Nephron progenitor cell (in vitro differentiated cells): ENCODE measurements at places on chromosomes 4 and X.

DNA sequence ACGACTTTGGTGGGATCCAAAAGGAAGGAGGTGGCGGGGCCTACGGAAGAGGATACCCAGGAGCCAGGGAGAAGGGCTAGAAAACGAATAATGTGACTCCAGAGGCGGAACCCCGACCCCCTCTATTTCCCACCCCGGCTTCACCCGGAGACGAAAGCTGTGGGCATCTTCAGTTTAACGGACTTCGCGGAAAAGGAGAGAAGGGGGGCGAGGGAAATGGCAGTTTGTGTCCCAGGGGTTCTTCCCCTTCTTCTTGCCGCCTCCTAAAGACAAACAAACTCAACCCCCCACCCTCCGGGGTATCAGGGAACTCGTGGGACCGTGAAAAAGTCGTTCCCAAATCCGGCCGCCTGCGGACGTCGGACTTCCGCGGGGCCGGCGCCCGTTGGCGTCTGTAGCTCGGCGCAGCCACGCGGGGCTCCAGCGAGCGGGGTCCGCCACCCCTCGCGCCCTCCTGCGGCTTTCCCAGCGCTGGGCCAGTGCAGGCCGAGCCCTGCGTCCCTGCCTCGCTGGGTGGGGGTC lies 3.6 kb upstream of the LEF1 start:
- H3K4me1 ChIP-seq = peaks cover 63% of the 10 kb centered on the region
- H3K27me3 ChIP-seq = no peaks in the 10 kb centered on the region
- peak overlapping the region; percentile 99 for H3K4me3 ChIP-seq
- DNase-seq = peak; percentile 72
- peaks cover 3% of the 10 kb centered on the region for H3K36me3 ChIP-seq
- peak overlapping the region; percentile 98 for H3K27ac ChIP-seq

DNA sequence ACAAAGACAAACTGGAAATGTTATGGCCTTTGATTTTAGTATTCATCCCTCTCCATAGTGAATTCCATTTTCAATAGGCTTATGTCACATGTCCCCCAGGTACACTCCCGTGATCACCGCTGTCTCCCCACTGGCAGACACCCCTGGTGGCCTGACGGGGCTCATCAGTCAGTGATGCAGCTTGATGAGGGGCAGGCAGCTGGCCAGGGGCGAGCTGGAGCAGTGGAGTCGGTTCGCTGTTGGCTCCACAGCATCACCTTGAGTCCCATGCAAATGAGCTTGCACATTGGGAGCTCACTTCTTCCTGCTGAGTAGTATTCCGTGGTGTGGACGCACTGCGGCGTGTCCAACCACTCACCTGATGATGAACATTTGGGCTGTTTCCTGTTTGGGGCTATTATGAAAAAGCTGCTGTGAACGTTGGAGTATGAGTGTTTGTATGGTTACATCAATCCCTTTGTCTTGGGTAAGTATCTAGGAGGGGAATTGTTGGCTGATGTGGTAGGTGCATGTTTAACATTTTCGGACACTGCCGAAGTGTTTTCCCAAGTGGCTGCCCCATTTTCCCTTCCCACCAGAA lies 5.2 kb downstream of the TREX2 start:
- DNase-seq = no peak
- H3K4me1 ChIP-seq = no peaks in the 10 kb centered on the region
- H3K36me3 ChIP-seq = no peaks in the 10 kb centered on the region
- H3K4me3 ChIP-seq = no peak overlapping the region
- peaks cover 27% of the 10 kb centered on the region for H3K27me3 ChIP-seq

- H3K27me3 ChIP-seq = peaks cover 6% of the 10 kb centered on the region
- H3K27ac ChIP-seq = no peak overlapping the region
- H3K4me3 ChIP-seq = no peak overlapping the region
- no peak for DNase-seq
Observed at GRCh38 chr4:48792348-48793006, 12.4 kb upstream of the FRYL start.

DNA sequence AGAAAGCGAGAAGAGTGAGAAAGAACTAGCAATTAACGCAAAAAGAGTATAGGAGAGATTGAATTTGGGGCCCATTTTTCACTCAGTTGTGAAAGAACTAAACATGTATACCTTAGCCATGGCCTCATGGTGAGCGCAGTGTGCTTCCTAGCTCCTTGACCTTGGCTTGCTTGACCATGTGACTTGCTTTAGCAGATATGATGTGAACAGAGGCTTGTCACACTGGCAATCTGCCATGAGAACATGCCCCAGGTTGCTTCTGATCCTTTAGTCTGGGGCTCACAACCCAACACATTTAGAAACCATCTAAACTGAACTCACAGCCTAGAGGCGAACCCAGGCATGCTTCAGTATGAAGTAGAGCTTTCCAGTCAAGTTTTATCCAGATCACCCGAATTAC lies 260.1 kb upstream of the FTHL17 start:
- no peak overlapping the region for H3K27ac ChIP-seq
- no peaks in the 10 kb centered on the region for H3K36me3 ChIP-seq
- peaks cover 9% of the 10 kb centered on the region for H3K4me1 ChIP-seq
- no peak for DNase-seq

DNA sequence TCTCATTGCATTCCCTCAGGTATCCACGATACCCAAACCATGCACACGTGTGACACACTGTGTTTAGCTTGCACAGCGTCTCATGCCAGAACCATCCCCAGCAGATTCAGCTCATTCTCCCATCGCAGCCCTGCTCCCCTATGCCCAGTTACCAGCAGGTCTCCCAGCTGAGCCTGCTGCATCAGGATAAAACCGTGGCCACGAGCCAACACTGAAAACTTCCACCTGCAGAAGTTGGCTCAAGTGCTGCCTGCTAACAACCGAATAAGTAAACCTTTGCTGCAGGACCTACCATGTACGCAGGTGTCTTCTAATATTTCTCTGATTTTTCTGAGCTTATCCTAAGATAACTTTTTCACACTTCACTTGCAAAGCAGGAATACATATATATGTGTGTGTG lies 120.4 kb upstream of the STS start:
- H3K4me3 ChIP-seq = no peak overlapping the region
- H3K4me1 ChIP-seq = no peaks in the 10 kb centered on the region
- peaks cover 6% of the 10 kb centered on the region for H3K27me3 ChIP-seq
- H3K36me3 ChIP-seq = no peaks in the 10 kb centered on the region
- DNase-seq = no peak

DNA sequence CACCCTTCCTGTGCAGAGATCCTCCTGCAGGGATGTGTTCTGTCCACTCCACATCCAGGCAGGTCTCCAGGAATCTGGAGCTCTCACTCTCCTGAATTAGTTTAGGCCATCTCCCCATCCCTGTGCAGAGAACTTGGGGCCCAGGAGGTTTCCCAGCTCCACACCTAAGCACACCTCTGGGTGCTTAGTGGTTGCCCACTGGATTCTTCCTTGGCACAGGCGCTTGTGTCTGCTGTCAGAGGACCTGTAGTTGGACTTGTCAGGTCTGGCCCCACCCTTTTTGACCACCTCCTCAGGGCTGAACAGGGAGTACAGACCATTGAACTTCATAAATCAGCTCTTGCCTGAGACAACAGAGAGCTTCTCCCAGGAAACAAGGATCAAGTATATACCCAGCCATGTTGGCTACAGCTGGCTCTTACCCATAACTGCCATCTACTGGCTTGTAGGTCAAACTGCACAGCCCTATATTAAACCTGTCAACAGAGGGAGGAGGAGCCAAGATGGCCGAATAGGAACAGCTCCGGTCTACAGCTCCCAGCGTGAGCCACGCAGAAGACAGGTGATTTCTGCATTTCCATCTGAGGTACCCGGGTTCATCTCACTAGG lies 275.5 kb downstream of the PPARGC1A start:
- no peak overlapping the region for H3K27ac ChIP-seq
- no peaks in the 10 kb centered on the region for H3K36me3 ChIP-seq
- no peak for DNase-seq
- H3K27me3 ChIP-seq = no peaks in the 10 kb centered on the region

DNA sequence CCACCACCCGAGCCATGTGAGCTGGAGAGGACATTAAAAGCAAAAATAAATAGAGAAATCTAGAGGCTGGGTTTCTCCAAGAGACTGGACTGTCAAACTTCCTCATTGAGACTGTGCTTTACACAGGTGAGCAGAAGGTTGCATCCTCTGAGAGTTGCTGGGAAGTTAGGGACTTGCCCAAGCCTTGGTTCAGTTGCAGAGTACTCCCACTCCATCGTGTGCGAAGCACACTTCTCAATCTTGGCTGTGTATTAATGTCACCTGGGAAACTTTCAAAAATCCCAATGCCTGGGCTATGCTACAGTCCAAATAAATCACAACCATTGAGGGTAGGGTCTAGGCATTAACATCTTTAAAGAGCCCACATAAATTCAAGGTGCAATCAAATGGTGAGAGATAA lies 89.2 kb downstream of the ZNF330 start:
- peaks cover 13% of the 10 kb centered on the region for H3K4me1 ChIP-seq
- no peaks in the 10 kb centered on the region for H3K36me3 ChIP-seq
- no peak overlapping the region for H3K27ac ChIP-seq
- no peak for DNase-seq
- peaks cover 9% of the 10 kb centered on the region for H3K27me3 ChIP-seq
- H3K4me3 ChIP-seq = no peak overlapping the region

GRCh38 chr4:10097906-10098779 lies 18.5 kb downstream of the WDR1 start:
- no peak overlapping the region for H3K27ac ChIP-seq
- H3K36me3 ChIP-seq = peaks cover 52% of the 10 kb centered on the region
- peaks cover 43% of the 10 kb centered on the region for H3K4me1 ChIP-seq
- no peak overlapping the region for H3K4me3 ChIP-seq
- no peak for DNase-seq

DNA sequence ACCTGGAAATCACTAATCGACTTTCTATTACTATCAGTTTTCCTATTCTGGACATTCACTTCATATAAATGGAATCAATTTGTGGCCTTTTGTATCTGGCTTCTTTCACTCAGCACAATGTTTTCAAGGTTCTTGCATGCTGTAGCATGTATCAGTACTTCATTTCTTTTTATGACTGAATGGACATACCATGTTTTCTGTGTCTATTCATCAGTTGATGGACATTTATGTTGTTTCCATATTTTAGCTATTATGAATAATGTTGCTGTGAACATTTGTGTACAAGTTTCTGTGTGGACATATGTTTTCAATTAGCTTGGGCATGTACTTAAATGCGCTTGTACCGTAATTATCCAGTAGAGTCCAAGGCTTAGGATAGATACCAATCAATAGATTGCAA lies 19.9 kb upstream of the RELL1 start:
- H3K27ac ChIP-seq = no peak overlapping the region
- H3K4me3 ChIP-seq = no peak overlapping the region
- H3K36me3 ChIP-seq = no peaks in the 10 kb centered on the region
- H3K4me1 ChIP-seq = no peaks in the 10 kb centered on the region
- no peak for DNase-seq
- H3K27me3 ChIP-seq = no peaks in the 10 kb centered on the region

DNA sequence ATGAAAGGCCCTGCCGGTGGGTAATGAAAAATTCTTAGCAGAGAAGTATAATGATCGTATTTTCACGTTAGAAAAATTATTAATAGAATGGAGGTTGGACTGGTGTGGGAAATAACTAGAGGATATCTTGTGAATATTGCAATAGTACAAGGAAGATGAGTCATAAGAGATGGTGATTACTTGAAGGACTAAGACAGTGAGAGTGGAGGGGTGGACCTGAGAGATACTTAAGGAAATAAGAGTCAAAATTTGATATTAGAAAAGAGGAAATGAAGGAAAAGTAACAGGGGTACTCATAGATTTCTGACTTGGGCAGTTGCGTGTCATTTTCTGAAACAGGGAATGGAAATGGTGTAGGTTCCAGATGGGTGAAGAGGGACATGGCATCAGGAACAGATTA lies 1.7 kb upstream of the USP53 start:
- H3K4me1 ChIP-seq = peaks cover 30% of the 10 kb centered on the region
- H3K27me3 ChIP-seq = peaks cover 9% of the 10 kb centered on the region
- no peak overlapping the region for H3K27ac ChIP-seq
- no peaks in the 10 kb centered on the region for H3K36me3 ChIP-seq
- no peak for DNase-seq

DNA sequence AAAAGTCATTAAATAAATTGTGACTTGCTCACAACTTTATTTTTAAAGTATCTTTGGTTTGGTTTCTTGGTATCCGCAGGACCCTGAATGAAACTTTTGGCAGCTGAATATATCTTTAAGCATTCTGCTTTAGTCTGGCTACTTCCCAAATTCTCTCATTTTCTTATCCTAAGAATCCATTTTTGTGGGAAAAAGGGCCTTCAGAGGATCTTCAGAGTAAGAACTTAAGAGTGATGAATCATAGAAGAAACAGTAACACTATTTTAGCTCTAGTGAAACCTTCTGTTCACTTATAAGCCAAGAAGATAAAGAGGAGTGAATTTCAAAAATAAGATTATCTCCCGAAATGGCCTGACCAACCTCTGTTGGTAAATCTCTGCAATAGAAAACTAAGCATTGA lies 540.6 kb upstream of the MAGEB18 start:
- no peaks in the 10 kb centered on the region for H3K4me1 ChIP-seq
- H3K27ac ChIP-seq = no peak overlapping the region
- DNase-seq = no peak
- no peaks in the 10 kb centered on the region for H3K36me3 ChIP-seq

GRCh38 chr4:98627531-98628257 lies 30.7 kb downstream of the TSPAN5 start:
- peaks cover 67% of the 10 kb centered on the region for H3K4me1 ChIP-seq
- H3K27me3 ChIP-seq = no peaks in the 10 kb centered on the region
- DNase-seq = no peak
- peaks cover 16% of the 10 kb centered on the region for H3K36me3 ChIP-seq
- no peak overlapping the region for H3K4me3 ChIP-seq
